ENCODE measurements at places on chromosomes 2 and 18. TPM values are rescaled to one million over a fixed set of nuclear protein-coding genes. Genes with fewer than 3 reads are reported as not detected.

The APLF gene
- total RNA-seq: 3.3 TPM

DNA sequence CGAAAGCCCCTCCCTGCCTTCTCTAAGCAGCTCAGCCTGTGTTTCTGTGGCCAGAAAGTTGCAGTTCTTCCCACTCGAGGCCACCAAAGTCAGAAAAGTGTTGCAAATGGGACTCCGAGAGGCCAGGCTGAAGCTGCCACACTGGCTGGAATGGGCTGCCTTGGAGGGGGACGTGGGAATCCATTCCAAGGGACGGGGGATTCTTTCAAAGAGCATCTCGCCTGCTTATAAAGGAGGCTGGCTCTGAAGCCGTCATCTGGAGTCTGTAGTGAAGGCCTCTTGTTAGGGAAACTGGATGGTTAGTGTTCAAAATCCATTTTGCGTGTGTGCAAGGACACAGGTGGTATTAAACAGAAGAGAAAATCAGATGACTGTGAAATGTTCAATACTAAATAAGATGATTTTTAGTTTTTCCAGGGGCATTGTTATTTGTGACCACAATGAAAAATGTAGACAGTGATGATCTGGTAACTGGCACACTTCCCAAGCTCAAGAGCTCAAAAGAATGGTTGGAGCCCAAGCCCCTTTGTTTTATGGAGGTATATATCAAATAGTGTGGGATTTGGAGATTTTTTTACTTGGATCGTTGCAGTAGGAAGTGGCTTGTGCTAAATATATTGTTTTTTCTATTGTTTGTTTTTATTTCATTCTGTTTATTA, 782 bp downstream of the FAM228B start:
- peaks cover 18% of the 10 kb centered on the region for H3K4me1 ChIP-seq
- no peaks in the 10 kb centered on the region for H3K36me3 ChIP-seq
- H3K27ac ChIP-seq: peak overlapping the region; percentile 91
- no peak for DNase-seq

The TXNL4A gene
- total RNA-seq: 37.0 TPM

- no peak overlapping the region for H3K4me3 ChIP-seq
- no peaks in the 10 kb centered on the region for H3K36me3 ChIP-seq
- H3K4me1 ChIP-seq: no peaks in the 10 kb centered on the region
- H3K27me3 ChIP-seq: no peaks in the 10 kb centered on the region
- H3K27ac ChIP-seq: no peak overlapping the region
Measured at GRCh38 chr2:6667326-6667725, 198.4 kb downstream of the CMPK2 start.

DNA sequence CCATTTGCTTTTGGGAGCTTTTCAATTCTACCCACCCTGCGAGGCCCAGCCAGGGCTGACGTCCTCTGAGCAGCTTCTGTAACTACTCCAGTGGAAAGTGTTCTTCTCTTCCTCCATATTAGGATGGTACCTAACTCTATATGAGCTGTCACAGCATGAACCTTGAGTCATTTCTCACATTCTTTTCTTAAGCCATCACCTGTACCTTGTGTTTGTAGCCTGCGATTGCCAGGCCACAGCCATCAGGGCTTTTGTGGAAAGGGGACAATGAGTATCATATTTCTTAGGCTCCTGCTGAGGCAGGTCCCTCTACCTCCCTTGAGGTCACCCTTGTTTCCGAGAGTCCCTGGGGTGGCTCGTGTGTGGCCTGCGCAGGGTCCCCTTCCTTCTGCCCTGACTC, 144.5 kb upstream of the DLX2 start:
- no peak overlapping the region for H3K27ac ChIP-seq
- no peak for DNase-seq
- H3K36me3 ChIP-seq: no peaks in the 10 kb centered on the region
- no peaks in the 10 kb centered on the region for H3K27me3 ChIP-seq
- no peak overlapping the region for H3K4me3 ChIP-seq

- H3K4me1 ChIP-seq: no peaks in the 10 kb centered on the region
- peak; percentile 20 for DNase-seq
- H3K4me3 ChIP-seq: no peak overlapping the region
- H3K27ac ChIP-seq: no peak overlapping the region
- no peaks in the 10 kb centered on the region for H3K36me3 ChIP-seq
Measured at GRCh38 chr18:1663879-1664705, 759.4 kb downstream of the ADCYAP1 start.

DNA sequence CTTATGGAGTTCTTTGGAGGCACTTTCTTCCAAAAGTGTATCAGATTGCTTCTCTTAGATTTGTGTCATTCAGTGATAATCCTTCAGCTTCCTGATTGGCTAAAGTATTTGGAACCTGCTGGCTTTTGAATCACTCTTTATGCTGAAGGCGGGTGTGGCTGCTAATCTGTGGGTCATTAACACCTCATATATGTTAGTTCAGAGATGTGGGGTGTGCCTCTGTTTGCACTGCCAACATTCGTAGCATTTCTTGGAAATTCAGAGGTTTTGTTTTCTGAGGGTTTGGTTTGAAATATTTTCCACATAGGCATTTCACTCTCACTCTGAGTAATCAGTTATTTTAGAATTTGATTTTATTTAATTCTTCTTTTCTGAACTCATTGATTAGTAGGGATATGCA, 1604.4 kb upstream of the ACVR2A start:
- no peaks in the 10 kb centered on the region for H3K4me1 ChIP-seq
- no peaks in the 10 kb centered on the region for H3K36me3 ChIP-seq
- no peaks in the 10 kb centered on the region for H3K27me3 ChIP-seq
- H3K27ac ChIP-seq: no peak overlapping the region

The AKAIN1 gene
- 0.84 TPM for total RNA-seq

The MOB1A gene
- 103 TPM for total RNA-seq

GRCh38 chr2:129263939-129264338, 715.5 kb upstream of the RAB6C start:
- no peak for DNase-seq
- no peak overlapping the region for H3K4me3 ChIP-seq
- H3K27me3 ChIP-seq: no peaks in the 10 kb centered on the region
- H3K36me3 ChIP-seq: no peaks in the 10 kb centered on the region
- H3K27ac ChIP-seq: no peak overlapping the region

GRCh38 chr2:17497718-17498117, 20.5 kb downstream of the RAD51AP2 start:
- H3K27me3 ChIP-seq: no peaks in the 10 kb centered on the region
- H3K36me3 ChIP-seq: no peaks in the 10 kb centered on the region
- H3K4me1 ChIP-seq: no peaks in the 10 kb centered on the region

DNA sequence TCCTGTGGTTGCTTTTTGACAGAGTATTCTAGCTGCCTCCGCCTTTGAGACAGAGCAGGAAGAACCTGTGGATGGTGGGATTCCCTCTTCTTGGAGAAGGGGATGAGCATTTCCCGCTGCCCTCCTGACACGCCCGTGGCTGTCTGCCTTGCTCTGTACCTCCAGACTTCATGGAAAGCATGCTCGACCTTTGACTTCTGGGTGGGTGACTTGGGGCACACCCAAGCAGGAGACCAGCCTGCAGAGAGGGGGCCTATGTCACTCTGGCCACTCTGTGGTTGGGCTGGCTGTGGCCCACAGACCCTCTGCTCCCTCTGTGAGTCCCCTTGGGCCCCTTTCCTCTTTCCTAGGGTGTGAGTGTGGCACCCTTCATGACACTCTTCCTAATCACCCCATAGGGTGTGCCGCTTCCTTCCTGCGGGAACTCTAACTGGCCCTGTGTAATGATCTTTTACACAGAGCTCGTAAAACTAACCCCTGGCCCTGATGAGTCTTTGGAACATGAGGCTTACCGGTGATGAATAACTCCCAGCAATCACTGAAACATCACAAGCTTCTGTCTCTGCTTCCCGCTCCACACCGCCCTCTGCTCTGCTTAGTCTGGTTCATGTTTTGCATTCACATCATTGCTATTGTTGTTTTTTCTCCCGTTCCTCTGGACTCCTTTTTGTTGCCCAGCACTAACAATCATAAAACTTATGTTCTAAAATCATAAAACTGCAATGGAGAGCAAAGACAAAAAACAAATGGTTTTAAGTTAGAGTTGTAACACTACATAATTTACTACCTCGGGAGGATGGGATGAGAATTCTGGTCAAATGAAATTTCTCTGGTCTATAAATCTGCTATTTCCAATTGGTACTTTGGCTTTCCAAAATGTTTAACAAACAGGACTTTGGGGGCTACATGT, 101.1 kb downstream of the SH3YL1 start:
- no peaks in the 10 kb centered on the region for H3K27me3 ChIP-seq
- H3K36me3 ChIP-seq: no peaks in the 10 kb centered on the region
- no peak for DNase-seq
- no peak overlapping the region for H3K27ac ChIP-seq

DNA sequence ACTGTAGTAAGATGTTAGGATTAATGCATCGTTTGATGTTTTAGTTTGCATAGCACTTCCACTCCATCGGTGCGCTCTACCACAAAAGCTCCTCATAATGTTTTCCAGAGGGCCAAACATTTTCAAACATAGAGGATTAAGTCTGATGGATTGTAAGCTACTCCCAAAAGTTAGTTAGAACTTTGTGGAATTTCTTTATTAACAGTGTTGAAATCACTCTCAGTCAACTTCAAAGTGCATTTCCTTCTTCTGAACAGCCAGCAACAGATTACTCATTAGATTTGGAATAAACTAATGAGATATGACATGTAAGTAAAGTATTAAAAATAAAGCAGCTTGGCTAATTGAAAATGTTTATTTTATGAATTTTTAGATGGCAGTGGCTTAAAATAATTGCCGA, 30.1 kb upstream of the CTAGE1 start:
- no peak overlapping the region for H3K4me3 ChIP-seq
- H3K27me3 ChIP-seq: no peaks in the 10 kb centered on the region
- peaks cover 5% of the 10 kb centered on the region for H3K4me1 ChIP-seq
- no peak for DNase-seq
- no peaks in the 10 kb centered on the region for H3K36me3 ChIP-seq

The DNAJC5G gene
- 1.4 TPM for total RNA-seq

The IL37 gene
- total RNA-seq: not detected

DNA sequence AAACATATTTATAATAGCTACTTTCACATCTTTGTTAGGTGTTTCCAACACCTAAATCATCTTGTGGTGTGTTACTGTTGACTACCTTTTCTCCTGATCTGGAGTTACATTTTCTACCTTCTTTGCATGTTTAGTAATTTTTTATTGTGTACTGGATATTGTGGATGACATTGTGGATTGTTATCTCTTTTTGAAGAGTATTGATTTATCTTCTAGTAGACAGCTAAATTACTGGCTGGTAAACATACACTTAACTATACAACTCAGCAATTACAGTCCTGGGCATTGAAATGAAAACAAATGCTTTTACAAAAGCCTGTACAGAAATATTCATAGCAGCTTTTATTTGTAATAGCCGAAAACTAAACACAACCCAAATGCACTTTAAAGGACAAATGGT, 150.8 kb downstream of the PTRHD1 start:
- no peak overlapping the region for H3K27ac ChIP-seq
- no peak for DNase-seq
- no peaks in the 10 kb centered on the region for H3K27me3 ChIP-seq
- no peaks in the 10 kb centered on the region for H3K4me1 ChIP-seq
- H3K4me3 ChIP-seq: no peak overlapping the region
- no peaks in the 10 kb centered on the region for H3K36me3 ChIP-seq

DNA sequence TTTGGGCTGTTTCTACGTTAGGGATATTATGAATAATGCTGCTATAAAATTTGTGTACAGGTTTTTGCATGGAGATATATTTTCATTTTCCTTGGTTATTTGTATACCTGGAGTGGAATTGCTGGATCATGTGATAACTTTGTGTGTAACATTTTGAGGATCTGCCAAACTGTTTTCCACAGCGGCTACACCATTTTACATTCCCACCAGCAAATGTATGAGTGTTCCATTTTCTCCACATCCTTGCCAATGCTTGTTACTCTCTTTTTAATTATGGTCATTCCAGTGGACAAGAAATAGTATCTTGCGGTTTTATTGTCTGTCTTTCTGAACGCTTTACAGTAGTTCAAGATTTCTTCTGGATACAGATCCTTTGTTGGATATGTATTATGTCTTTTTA, 13.6 kb downstream of the GORASP2 start:
- H3K4me3 ChIP-seq: no peak overlapping the region
- H3K27me3 ChIP-seq: no peaks in the 10 kb centered on the region
- H3K27ac ChIP-seq: no peak overlapping the region
- DNase-seq: no peak

- H3K4me3 ChIP-seq: no peak overlapping the region
- H3K27me3 ChIP-seq: no peaks in the 10 kb centered on the region
- H3K36me3 ChIP-seq: no peaks in the 10 kb centered on the region
- H3K27ac ChIP-seq: no peak overlapping the region
- DNase-seq: no peak
Measured at GRCh38 chr18:39167990-39168389, 1602.4 kb upstream of the CELF4 start.

The LIMS3 gene
- 10.2 TPM for total RNA-seq

DNA sequence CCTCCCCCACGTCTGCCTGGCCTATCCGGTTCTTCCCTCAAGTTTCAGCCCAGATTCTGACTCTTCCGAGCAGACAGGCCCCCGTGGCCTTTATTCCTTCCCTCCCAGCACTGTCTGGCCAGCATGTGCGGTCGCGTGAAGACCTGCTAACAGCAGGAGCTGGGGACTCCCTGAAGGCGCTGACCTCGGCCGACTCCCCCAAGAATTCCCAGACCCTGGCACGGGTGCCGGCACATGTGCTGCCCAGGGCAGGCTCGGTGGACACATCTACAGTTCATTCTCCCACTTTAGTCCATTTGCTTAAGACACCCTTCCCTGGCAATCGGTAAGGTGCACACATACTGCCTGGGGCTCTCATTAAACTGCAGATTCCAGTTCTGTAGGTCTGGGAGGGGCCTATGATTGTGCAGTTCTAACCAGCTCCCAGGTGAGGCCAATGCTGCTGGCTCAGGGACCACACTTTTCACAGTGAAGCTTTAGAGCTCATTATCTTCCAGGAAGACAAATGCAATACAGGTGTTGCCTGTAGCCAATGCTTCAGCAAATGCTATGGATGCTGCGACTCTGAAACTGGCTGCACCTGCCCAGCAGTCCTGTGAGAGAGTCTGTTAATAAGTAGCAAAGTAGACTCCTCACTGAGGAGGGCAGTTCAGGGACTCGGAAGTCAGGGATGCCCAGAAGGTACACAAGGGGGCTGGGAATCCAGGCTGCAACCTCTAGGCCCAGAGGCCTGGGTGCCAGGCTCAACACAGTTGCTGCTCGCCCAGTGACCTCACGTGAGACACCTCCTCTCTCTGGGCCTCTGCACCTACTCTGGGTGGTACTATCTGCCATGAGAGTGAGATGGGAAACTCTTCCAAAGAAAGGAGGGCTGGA, 45.4 kb upstream of the TAF1B start:
- no peak overlapping the region for H3K4me3 ChIP-seq
- H3K27me3 ChIP-seq: no peaks in the 10 kb centered on the region
- no peak overlapping the region for H3K27ac ChIP-seq
- DNase-seq: no peak
- H3K4me1 ChIP-seq: no peaks in the 10 kb centered on the region
